Stimulated activated CD8-positive, alpha-beta memory T cell treated with anti-CD3 and anti-CD28 coated beads, Interleukin-4, amount 100 ng/mL, for 1 hour (primary cell): ENCODE measurements at places on chromosomes 5 and 9.

DNA sequence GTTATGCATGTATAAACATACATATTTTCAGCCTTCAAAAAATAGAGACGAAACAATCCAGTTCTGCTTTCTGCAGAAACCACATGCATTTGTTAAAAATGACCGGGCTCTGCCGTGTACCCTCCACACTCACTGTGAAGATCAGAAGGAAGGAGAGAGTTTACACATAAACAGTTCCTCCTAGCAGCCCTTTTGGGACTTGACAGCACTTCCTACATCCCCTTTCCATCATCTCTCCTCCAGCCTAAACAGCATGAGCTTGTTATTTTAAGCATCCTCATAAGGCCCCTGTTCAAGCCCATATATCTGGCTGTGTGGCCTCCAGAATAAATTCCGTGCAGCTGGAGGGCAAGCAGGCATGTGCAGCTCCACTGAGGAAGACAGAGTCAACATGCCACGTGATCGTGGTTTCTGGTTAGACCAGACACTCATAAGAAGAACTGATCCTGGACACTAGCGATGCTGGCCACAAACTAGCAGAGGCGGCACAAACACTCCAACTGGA lies 42.2 kb downstream of the NIPAL4 start:
- DNase-seq = no peak

- DNase-seq = no peak
Measured at GRCh38 chr9:123606141-123606540, 250.1 kb downstream of the CRB2 start.

DNA sequence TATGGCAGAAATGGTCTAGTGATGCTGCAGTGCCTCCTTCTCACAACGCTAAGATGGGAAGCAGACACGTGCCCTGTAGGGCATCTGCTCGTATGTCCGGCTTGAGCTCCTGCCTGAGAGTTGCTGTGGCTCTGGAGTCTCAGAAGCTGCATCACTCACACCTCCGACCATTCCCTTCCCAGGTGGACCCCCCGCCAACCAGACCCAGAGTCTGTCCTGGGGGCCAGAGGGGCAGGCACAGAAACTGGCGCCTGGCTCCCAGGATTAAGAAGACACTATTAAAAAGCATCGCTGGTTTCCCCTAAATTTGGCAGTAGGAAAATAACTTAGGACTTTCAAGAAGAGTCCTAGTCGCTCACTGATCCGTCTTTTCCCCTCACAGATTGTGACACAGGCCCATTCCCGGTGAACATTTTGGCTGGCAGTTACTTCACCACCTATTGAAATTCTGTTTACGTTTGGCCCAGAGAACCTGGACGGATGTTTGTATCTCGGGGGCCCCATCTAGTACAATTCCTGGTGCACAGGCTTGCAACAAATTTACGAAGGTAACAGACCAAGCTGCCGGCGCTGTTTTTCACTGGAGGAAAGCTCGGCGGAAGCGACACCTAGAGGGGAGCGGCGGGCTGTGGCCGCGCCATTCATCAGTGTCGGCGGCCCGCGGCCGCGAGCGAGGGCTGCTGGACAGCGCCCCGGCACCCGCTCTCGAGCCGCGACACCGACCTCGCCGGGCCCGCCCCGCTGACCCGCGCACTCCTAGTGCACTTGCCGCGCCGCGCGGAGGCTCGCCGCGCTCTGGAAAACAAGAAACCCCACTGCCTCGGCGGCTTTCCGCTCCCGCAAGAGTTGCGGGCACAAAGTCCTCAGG lies 1.6 kb downstream of the FSTL4 start:
- DNase-seq = no peak

DNA sequence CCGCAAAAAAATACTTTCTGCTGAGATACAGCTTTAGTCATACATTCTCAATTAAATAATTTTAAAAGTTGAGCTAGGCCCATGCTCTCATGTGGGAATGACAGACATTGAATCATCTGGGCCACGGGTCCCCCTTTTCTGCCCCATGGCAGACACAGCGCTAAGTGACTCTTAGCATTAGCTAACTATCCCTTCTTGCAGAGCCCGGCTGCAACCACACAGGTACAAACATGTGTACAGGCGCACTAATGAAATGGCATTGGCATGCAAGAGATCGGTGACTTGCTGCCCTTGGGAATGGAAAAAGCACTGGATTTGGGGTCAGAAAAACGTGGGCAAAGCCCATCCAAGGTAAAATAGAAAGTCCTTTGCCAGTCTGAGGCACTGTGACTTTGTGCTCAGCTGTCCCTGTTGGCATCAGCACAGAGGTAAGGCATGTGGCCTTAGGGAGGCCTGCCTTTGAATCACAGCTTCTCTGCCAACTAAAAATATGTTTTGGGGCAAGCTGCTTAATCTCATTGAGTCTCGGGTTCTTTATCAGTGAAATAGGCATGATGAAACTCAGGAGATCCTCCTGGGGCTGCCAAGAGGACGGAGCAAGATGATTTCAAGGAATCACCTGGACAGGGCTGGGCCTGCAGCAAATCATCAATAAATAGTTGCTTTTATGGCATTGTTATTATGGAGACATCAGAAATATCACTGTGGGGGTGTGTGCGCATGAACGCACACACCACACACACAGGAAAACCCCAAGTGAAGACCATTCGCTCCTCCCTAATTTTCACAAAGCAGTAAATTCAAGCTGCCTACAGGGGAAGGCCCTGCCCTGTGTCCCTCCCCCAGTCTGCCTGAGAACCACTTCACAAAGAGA lies 54.2 kb downstream of the WHRN start:
- no peak for DNase-seq

DNA sequence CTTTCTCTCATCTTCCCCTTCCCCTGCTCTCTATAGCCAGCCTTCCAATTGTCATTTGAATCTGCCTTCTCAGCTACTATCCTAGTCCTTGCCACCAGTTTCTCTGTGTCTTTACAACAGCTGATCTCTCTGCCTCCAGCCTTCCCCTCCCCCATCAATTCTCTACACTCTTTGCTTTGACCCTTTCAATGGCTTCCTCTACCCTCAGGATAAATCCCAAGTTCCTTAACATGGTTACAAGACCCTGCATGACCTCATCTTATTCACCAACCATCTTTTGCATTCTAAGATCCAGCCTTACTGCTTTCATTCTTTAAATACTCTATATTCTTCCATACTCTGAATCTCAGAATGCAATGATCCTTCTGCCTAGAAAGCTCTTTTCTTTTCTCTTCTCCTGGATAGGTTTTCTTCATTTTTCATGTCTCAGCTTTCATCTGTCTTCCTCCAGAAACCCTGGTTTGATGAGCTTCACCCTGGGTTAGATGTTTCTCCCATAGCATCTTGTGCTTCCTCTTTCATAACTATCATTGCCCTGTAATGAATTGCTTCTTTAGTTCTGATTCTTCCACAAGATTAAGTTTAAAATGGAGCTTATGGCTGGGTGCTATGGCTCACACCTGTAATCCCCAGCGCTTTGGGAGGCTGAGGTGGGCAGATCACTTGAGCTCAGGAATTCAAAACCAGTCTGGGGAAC lies 58.6 kb upstream of the ZSWIM6 start:
- no peak for DNase-seq

GRCh38 chr5:68757006-68757405 lies 336.8 kb upstream of the SLC30A5 start:
- no peak for DNase-seq

DNA sequence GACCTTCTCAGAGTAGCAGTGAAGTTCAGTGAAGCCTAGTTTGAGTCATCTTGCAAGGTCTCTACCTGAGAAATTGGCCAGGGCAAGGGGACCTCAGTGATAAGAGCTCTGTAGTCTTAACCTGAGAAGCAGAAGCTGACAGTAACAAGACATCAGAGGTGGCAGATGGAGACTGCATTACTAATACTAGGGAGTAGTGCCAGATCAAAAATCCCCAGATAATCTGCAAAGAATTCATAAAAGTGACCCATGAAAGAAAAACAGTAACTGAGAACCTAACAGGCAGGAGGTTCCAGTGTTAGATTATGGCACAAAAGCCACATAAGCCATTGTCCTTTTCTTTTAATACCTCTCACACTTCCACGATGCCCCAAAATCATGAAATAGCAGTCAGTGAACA lies 175.5 kb downstream of the MUSK start:
- DNase-seq = no peak

- no peak for DNase-seq
Measured at GRCh38 chr9:2727374-2727773, 10.1 kb downstream of the KCNV2 start.

DNA sequence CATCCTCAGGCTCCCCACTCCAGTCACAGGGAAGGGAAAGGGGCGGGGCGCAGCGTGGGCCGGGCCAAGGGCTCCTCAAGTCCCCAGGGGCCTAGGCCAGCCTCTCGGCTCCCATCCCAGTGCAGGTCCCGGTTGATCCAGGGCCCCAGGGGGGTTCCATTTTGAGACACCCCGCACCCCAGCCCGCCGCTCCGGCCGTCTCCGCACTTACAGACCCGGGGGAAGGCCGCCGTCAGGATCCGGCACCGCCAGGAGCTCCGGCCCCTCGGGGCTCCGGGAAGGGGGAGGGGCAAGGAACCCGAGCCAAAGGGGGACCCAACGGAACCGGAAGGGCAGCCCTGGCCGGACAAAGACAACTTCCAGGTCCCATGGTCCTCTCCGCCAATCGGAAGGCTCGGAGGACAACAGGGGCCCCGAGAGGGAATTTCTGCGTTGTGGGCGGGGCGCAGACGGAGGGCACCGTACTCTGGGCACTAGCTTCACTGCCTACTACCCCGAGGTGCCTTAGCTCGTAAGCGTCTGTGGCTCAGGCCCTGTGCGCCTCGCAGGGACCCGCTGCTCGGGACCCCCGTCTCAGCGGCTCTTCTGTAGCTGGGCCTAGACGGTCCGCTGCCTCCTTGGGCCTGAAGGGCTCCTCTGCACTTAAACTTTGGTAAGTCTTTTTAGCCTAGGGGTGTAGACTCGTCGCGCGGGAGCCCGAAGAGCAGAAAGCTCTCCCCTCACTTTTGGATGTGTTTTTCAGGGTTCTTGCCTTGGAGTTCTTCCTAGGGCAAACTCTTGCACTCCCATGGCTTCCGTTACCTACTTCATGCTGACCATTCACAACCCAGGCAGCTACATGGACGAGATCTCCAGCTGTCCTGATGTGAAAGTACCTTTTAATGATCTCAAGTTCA lies at the start of gene ZBTB26:
Gene ZBTB26 (minus strand): TSS at position 287 of the 896 bp plus-strand sequence. CDS start 11,578 bp downstream, outside the sequence.
- DNase-seq = peak; percentile 77

- DNase-seq = no peak
Measured at GRCh38 chr9:110246214-110246613, 10.1 kb downstream of the TXN start.

GRCh38 chr9:132551556-132551955 lies 30.9 kb upstream of the BARHL1 start:
- DNase-seq = no peak

DNA sequence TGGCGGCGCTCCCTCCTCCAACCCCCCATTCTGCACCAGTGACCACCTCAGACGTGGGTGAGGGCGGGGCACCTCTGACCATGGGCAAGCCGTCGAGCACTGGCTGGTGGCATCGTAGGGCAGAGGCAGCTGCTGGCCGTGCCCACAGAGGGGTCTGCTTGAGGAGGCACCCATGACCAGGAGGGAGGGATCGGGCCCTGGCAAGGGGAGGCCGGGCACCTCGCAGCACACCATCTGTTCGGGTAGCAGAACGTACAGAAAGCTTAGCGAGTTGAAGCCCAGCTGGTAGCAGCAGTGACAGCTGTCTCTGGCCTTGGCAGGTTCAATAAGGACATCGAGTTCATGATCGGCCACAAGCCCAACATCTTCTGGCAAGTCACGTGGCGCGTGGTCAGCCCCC lies 4.3 kb upstream of the SLC6A18 start:
- DNase-seq = no peak

DNA sequence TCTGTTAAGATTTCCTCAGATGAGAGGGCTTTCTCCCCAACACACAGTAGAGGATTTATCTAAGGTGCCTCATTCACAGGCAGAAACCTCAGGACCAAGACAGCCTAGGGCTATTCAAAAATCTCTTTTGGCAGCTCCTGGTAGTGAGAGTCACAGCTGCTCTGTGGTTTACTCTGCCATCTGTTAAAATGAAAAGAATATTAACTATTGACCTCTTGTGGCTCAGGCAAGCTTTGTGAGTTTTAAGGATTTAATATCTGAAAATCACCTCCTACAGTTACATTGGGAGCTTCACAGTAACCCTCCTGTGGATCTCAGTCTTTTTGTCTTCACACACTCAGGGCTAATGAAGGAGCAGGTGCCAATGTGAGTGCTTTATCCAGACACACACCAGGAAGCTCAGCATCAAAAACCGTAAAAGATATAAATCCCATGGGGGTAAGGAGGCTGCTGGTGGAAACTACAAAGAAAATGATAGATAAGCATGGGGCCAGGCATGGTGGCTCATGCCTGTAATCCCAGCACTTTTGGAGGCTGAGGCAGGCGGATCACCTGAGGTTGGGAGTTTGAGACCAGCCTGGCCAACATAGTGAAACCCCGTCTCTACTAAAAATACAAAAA lies 29.7 kb downstream of the PPP1R2B start:
- no peak for DNase-seq

DNA sequence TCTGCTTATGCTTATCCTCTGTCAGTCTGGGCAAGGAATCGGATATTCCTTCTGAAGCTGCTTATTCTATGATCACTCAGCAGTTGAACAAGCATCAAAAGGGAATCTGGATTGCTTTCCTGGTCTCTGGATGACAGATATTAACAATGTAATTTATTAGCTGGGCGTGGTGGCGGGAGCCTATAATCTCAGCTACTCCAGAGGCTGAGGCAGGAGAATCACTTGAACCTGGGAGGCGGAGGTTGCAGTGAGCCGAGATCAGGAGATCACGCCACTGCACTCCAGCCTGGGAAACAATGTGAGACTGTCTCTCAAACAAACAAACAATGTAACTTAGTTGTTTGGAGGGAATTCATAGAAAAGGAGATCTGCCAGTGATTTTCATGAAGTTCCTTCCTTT lies 45.4 kb downstream of the DMRT1 start:
- no peak for DNase-seq

GRCh38 chr5:143176048-143176447 lies 227.4 kb downstream of the NR3C1 start:
- DNase-seq = no peak

DNA sequence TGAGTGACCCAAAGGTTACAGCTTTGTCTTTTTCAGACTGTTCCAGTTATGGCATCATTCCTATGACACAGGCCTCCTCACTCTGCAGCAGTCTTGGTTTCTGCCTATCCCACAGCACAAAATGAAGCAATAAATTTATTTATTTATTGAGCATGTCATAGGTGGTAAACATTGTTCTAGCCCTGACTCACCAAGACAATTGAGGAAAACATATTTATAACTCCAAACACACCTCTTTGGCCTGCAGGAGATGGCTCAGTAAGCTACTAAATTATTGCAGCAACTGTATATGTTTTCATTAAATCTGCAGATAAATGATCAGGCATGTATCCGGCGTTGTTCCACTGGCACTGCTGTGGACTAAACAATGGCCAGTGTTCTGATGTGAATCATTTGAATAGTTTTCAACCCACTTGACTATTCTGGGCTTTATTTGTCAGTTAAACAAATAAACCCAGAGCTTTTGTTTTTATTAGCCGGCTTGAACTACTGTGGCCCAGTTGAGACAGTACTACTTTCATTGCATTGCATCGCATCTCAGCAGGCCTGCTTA lies 83.2 kb downstream of the FOXD1 start:
- DNase-seq = no peak

- no peak for DNase-seq
Measured at GRCh38 chr5:150503977-150504620, 3.8 kb upstream of the NDST1 start.
